Stimulated activated CD8-positive, alpha-beta memory T cell treated with anti-CD3 and anti-CD28 coated beads, Interleukin-7, amount 100 ng/mL, for 1 hour (primary cell): ENCODE measurements at places on chromosomes 7 and 10.

DNA sequence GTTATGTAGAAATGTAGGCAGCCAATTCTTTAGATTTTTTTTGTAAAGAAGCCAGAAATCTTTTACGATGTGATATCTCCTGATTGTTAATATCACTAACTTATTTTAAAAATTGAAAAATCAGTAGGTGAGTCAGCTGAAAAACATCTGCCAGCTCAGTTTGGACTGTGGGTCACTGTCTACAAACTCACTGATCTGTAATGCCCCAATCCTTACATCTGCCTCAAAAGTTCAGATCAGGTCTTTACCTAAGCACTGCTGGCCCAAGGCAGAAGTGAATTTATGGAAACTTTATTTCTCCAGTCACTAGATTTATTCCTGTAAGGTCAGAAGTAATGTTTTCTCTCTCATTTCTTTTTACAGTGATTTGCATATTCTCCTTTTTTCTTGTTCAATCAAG, 31.0 kb upstream of the FAM13C start:
- no peak for DNase-seq

GRCh38 chr7:43834463-43835251, 34.7 kb downstream of the MRPS24 start:
- DNase-seq: no peak

DNA sequence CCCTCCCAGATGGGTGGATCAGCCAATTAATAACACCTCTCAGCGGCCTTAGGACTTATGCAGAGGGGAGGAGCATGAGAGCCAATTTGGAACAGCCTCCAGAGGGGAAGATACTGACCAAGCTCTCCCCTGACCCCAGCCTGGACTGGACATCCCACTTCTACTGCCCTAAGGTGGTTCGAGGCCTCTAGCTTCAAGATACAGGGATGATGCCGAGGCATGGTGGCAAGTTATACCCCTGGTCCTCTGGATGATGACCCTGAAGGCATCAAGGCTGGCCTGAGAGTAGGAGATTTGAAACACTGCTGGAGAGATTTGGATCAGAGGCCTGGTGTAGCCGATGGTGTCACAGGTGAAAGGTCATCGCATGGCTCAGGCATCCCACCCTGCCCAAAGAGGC, 3.2 kb downstream of the CDH23 start:
- DNase-seq: no peak

DNA sequence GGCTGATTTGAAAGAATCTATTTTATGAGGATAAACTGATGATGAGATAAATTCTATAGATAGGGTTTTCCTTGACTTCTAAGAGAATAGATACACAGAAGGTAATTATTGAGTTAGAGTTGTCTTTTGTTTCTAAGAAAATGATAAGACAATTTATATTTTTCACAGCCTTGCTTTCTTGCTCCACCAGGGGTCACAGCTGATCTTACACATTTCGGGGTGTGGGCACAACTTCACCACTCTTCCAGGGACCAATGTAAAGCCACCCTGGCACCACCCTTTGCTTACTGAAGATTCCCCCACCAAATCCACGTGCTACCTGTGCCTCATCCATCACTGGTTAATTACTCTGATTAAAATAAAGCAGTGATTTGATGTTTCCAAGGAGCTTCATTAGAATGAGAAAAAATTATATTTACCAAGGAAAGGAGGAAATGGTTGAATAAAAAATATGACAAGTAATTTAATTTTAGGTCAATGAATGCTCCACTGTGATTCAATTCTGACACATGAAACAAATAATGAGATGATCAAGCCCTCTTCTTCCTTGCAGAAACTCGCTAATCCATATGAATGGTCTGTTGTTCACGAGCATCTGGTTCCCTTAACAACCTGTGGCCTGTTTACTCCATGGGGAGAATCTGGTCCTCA, 177.3 kb upstream of the TNS3 start:
- DNase-seq: no peak

DNA sequence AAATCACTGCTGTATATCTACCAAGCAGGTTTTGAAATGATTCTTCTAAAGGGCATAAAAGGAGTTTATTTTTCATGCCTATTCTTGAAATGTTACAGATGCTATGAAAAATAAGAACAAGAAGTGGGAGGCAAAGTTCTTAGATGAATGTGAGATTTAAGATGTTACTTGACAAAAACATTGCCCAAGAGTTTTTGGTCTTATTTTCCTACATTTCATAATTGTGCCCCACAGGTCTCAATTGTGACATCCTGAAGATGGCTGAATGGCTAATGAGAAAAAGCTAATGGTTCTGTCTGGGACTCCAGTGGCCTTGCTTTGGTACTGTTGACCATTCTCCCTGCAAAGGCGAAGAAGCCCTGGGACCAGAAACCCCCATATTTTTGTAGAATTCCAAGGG, 43.0 kb upstream of the IFRD1 start:
- DNase-seq: no peak

DNA sequence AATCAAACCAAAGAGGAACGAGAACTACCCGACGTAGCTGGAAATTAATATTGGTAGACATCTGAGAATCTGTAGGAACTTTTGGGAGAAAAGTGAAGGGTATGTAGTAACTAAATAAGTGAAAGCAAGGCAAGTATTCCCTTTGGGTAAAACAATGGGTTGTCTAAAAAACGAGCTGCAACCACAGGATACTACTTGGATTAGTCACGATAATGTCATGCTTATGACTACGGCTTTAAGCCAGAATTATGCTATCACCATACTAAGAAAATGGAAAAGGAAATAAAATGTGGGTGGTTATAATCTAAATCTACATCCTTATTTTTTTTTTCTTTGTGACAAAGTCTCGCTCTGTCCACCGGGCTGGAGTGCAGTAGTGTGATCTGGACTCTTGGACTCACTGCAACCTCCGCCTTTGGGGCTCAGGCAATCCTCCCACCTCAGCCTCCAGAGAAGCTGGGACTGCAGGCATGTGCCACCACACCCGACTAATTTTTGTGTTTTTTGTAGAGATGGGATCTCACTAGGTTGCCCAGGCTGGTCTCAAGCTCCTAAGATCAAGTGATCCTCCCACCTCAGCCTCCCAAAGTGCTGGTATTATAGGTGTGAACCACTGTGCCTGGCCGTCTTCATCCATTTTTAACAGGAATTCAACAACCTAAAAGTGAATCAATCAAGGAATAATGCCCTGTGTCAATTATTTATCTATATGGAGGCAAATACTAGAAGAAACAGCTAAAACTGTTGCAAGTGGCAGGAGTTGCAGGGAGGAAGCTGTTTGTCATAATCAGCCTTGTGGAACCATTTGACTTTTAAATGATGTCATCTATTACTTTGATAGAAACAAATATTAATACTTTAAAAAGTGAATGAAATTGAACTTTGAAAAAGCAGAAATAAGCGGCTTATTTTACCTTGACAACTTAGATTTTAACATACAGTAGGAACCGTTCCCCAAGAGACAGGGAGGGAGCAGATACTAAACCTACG, 189.3 kb downstream of the PRPF18 start:
- DNase-seq: no peak

DNA sequence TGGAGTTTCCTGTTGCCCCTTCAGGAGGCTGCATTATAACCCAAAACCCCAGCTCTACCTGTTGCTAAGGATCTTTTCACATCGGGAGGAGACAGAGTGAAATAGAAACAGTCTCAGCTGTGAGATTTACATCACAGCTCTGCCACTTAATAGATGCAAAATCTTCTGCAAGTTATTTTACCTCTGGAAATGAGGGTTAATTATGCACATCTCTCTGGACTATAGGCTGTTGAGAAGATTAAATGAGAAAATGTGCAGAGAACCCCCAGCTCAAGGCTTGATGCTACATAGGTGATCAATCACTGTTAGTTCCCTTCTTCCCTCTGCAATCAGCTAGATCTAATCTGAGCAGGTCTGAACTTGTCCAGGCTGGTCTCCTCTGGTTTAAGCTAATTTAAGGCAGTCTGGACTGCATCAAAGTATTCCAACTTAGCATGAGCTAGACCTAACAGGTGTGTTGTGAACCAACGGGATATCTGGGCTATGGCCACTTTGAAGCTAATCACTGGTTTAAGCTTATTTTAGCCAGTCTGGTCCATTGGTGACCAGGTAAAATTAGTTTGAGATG, 8.9 kb upstream of the LRRC18 start:
- DNase-seq: no peak

DNA sequence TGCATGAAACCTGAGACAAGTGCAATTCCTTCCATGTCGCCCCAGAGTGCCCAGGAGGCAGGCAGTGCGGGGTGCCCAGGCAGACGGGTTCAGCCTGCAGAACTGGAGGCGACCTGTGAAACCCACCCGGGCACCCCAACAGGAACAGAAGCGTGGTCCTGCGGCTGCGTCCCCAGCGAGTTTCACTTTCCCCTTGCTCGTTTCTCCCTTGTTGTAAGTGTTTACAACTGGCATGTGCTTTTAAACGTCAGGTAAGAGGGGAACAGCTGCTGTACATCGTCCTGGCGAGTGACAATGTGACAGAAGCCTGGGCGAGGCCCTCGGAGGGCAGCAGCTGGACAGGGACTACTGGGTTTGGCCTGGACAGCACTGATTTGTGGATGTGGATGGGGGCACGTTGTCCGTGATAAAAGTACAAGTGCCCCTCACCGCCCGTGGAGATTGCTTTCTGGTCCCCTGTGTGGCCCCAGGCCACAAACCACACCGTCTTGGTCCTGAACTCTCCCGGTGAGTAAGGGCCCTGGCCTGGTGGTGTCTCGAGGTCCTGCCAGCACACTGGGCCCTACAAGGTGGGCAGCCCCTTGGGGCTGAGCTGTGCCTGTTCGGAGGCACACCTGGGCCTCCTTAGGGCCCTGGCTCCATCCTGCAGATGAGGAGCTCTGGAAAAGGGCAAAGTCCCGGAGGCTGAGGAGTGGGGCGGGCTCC, 4.0 kb downstream of the VENTX start:
- DNase-seq: no peak

DNA sequence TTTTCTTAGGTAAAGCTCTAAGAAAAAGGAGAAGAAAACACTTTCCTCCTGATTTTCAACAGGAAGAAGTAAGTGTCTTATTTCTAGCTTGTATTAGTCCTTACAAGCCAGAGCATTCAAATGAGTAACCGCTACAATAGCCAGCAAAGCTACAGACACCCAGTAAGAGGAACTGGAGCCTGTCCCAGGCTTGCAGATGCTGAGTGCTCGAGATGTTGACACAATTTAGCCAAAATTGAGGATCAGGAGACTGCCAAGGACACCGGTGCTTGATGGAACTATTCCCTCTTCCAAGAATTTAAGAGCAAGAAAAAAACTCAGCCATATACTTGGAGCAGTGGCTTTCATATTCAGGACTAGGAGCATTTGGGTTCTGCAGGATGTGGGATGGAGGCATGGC, 149.3 kb upstream of the DPP6 start:
- DNase-seq: no peak

DNA sequence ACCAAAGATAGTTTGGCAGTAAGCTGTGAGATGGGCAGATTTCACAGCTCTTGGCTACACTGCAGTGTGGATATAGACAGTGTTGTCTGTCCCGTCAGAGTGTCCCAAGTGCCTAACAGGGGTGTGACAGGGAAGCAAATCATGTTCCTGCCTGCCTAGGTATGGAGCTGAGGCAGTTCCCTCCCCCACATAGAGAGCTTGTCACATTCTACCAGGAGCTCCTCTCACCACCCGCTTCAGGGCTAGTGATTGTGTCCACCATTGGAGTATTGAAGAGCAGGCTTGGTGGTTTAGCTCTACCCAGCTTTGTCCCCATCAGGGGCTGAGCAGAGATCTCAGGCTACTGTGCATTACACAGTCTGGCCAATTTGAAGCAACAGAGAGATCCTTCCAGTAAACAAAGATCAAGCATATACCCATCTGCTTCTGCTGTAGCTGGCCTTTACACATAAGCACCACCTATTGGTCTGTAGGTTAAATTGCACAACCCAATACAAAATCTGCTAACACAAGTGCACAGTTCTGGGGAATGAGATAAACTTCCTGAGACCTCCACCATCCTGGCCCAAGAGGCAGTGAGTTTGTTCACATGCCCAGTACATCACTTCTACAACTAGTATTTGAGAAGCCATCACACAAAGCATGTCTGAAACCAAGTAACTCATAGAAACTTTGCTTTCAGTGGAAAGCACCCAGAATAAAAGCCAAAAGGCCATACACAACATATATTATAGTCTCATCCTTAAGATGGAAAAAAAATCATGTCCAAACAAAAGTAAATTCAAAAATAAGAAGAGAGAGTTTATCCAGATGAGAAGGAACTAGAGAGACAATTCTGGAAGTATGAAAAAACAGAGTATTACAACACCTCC, 67.3 kb downstream of the GLCCI1 start:
- no peak for DNase-seq

DNA sequence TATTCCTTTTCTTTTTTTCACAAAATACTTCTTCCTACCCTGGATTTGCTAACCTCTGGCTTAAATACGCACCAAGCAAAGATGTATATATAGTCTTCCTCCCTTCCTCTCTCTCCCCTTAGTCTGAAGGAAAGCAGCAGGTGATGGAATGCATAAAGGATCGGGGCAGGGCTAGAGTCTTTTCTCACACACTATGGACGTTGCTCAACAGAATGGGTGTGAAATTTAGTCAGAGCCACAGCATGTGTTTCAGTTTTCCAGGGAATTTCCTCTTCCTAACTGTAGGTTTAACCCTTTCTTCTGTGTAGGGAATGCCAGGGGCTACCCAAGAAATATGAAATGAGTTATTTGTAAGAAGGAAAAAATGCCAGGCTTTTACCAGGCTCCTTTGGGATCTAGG, 71.4 kb upstream of the NFKB2 start:
- no peak for DNase-seq

GRCh38 chr7:44960011-44960580, 18.7 kb downstream of the MYO1G start:
- no peak for DNase-seq

- no peak for DNase-seq
Measured at GRCh38 chr10:74122060-74122459, 28.6 kb downstream of the AP3M1 start.

DNA sequence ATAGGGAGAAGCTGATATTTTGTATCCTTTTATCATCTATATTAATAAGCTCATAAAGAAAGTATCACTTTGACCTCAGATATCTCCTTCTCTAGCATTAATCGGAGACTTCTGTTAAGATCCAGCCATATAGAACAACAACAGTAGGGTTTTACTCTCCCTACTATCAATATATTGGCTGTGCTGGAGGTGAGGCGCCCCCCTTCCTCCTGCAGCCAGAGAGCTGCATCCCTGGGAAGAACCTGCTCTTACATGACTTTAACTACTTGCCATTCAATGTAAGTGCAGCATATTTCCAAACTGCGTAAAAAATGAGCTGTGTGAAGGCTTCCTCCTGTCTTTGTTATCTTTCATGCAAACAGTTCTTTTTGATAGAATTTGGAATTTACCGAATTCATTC, 247.8 kb downstream of the SDK1 start:
- DNase-seq: no peak
